ENCODE measurements at places on chromosomes 6 and 20.
A peak's percentile ranks its signal among the peaks of the same experiment; 100 is the strongest.

GRCh38 chr6:13427801-13428582, 59.4 kb downstream of the GFOD1 start:
- H3K36me3 ChIP-seq = no peaks in the 10 kb centered on the region
- no peak overlapping the region for H3K27ac ChIP-seq
- H3K4me3 ChIP-seq = no peak overlapping the region
- H3K4me1 ChIP-seq = peaks cover 22% of the 10 kb centered on the region
- no peak for DNase-seq
- no peaks in the 10 kb centered on the region for H3K27me3 ChIP-seq

GRCh38 chr6:11330413-11330760, 97.9 kb upstream of the NEDD9 start:
- no peak overlapping the region for H3K27ac ChIP-seq
- no peak for DNase-seq
- H3K4me1 ChIP-seq = peaks cover 11% of the 10 kb centered on the region
- H3K27me3 ChIP-seq = no peaks in the 10 kb centered on the region
- H3K4me3 ChIP-seq = no peak overlapping the region

DNA sequence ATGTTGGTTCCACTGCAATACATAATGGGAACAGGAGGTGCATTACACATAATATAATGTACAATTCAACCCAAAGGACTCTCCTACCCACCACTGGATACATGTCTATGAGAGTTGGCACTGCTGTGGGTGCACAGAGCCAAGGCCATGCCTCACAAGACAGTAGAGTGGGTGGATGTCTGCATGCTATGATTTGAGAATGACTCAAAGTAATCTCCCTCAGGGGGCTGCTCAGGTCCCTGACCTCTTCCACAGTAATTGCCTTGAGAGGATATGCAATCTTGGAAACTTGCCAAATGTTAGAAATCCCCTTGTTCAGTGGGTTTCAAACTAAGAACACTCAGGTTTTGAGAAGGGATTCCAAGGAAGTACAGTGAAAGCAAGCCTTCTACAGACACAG, 79.0 kb downstream of the ANKEF1 start:
- H3K27me3 ChIP-seq = no peaks in the 10 kb centered on the region
- H3K27ac ChIP-seq = peak overlapping the region; percentile 4
- H3K4me3 ChIP-seq = no peak overlapping the region
- H3K36me3 ChIP-seq = no peaks in the 10 kb centered on the region

GRCh38 chr6:118100717-118101116, 193.7 kb downstream of the SLC35F1 start:
- peak overlapping the region; percentile 85 for H3K27ac ChIP-seq
- H3K4me3 ChIP-seq = no peak overlapping the region
- DNase-seq = peak; percentile 41

DNA sequence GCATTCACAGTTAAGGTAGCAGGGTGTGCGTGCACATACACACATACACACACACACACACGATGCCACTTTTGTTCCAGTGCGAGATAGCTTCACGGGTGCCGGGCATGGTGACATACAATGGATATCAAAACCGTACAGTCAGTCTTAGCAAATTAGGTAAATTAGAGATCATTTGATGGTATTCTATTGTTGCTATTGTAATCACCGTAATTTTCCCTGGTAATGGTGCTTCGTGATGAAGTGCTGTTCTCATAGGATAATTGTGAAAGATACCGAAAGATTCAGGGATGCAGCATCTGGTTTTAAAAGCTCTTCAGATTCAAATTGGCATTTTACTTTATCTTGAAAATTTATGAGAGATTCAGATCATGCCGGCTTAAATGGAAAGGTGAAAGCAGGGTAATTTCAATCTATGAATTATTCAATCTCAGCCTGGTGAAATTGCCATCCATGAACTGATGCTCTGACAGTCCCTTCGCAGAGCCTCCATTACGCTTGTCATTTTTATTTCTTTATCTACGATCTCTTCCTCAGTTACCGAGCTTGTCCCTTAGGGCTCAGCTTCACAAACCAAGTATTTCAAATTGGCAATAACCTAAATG, 71.3 kb upstream of the SOX4 start:
- no peaks in the 10 kb centered on the region for H3K36me3 ChIP-seq
- no peak overlapping the region for H3K27ac ChIP-seq
- H3K4me3 ChIP-seq = no peak overlapping the region

- no peaks in the 10 kb centered on the region for H3K27me3 ChIP-seq
- H3K36me3 ChIP-seq = no peaks in the 10 kb centered on the region
- no peak overlapping the region for H3K4me3 ChIP-seq
- peaks cover 9% of the 10 kb centered on the region for H3K4me1 ChIP-seq
- H3K27ac ChIP-seq = peak overlapping the region; percentile 61
These were observed 247.9 kb upstream of the BMP2 start for GRCh38 chr20:6519556-6519955.

DNA sequence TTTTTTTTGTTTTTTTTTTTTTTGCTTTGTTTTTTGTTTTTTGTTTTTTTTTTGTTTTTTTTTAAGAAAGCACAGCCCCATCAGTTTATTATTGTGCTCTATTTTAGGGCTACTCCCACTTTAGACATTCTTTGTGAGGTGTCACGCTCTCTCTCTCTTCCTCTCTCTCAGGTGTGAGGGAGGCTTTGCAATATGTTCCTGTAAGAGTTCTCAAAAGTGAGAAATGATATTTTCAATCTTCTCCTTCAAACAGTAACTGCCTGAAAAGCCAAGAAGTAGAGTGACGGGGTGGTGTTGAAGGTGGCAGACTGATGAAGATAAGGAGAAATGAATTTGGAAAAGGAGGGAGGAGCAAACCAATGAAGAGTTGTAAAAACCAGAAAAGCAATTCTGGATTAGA, 28.3 kb upstream of the HDAC2 start:
- H3K36me3 ChIP-seq = no peaks in the 10 kb centered on the region
- no peak overlapping the region for H3K27ac ChIP-seq
- H3K4me3 ChIP-seq = no peak overlapping the region
- no peaks in the 10 kb centered on the region for H3K27me3 ChIP-seq
- no peak for DNase-seq

GRCh38 chr6:127518710-127519468, at the start of gene MTCL3:
Gene MTCL3 (minus strand): TSS chr6:127519335.
- H3K27ac ChIP-seq = peak within 1 kb of the TSS; percentile 67
- peak; percentile 82 for DNase-seq
- no peaks in the 10 kb centered on the region for H3K27me3 ChIP-seq

DNA sequence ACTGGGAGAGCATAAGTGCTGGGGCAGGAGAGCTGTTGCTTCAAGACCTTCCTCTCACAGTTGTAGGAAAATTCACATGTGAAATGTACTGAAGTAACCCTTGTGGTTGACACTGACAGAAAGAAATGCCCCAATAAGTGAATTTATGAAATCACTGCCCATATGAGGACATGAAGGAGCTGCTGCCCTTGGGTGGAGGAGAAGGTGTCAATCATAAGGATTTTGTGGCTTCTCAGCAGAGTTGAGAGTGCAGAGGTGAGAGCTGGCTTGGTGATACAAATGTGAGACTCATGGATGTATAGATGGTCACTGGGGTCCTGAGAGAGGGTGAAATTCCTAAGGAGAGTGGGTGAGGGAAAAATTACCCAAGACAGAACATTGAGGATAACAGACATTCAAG, 33.9 kb upstream of the CMTR1 start:
- H3K4me1 ChIP-seq = no peaks in the 10 kb centered on the region
- no peak overlapping the region for H3K4me3 ChIP-seq
- H3K36me3 ChIP-seq = no peaks in the 10 kb centered on the region
- no peaks in the 10 kb centered on the region for H3K27me3 ChIP-seq
- H3K27ac ChIP-seq = no peak overlapping the region

DNA sequence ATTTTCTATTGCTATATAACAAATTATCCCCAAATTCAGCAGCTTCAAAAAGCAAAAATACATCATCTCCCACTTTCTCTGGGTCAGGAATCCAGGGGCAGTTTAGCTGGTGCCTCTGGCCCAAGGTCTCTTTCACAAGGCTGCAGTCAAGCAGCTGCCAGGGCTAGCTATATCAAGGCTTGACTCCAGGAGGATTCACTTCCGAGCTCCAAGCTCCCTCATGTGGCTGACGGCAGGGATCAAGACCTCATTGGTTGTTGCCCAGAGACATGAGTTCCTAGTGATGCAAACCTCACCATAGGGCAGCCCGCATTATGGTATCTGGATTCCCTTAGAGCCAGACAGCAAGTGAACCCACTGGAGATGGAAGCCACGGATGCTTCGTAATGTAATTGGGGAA, 1.3 kb upstream of the VNN1 start:
- no peak overlapping the region for H3K27ac ChIP-seq
- H3K36me3 ChIP-seq = no peaks in the 10 kb centered on the region
- peaks cover 3% of the 10 kb centered on the region for H3K4me1 ChIP-seq
- DNase-seq = peak; percentile 37
- H3K27me3 ChIP-seq = no peaks in the 10 kb centered on the region

- no peaks in the 10 kb centered on the region for H3K27me3 ChIP-seq
- H3K4me1 ChIP-seq = peaks cover 10% of the 10 kb centered on the region
- no peak overlapping the region for H3K4me3 ChIP-seq
- DNase-seq = no peak
- H3K36me3 ChIP-seq = no peaks in the 10 kb centered on the region
These were observed 9.8 kb downstream of the OGFRL1 start for GRCh38 chr6:71298459-71298858.

DNA sequence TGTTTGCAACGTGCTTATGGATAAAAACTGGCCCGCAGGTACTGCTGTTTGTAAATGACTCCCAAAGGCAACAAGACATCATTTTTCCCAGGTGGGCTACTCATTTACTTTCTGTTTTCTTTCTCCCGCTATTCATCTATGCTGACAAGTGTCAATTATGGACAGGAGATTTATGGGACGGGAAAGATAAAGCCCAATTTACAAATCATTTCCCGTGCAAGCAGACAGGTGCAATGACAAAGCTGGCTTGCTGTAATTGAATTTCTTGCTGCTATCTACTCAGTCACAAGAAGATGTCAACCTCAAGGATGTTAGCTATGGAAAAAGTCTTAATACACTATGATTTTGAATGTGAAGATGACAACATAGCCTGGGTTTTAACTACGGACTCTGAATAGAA, 125.5 kb downstream of the EPHA7 start:
- H3K27ac ChIP-seq = no peak overlapping the region
- H3K36me3 ChIP-seq = no peaks in the 10 kb centered on the region
- H3K27me3 ChIP-seq = no peaks in the 10 kb centered on the region
- no peaks in the 10 kb centered on the region for H3K4me1 ChIP-seq

DNA sequence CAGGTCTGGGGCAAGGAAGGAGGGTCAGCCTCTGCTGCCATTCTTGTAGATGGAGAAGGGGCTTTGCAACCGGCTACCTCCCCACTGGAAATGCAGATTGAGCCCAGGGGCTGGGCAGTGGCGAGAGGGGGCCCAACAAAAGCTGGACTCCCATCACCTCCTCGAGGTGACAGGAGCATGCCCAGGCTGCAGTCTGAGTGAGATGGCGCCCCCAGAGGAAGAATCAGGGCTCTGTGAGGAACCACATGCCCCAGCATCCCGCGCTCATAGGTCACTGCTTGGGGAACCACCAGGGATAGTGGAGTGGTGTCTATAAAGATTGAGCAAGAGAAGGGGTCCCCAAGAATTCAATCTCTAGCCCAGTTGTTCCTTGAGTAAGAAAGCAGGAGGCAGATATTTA, 31.6 kb upstream of the NEDD9 start:
- no peak for DNase-seq
- H3K4me3 ChIP-seq = no peak overlapping the region
- H3K36me3 ChIP-seq = no peaks in the 10 kb centered on the region

- H3K4me3 ChIP-seq = no peak overlapping the region
- DNase-seq = no peak
- no peak overlapping the region for H3K27ac ChIP-seq
- no peaks in the 10 kb centered on the region for H3K36me3 ChIP-seq
- H3K4me1 ChIP-seq = peaks cover 42% of the 10 kb centered on the region
- H3K27me3 ChIP-seq = no peaks in the 10 kb centered on the region
These were observed 6.8 kb downstream of the ADA start for GRCh38 chr20:44644667-44645131.

GRCh38 chr6:17385660-17386059, 7.7 kb upstream of the CAP2 start:
- peak overlapping the region; percentile 58 for H3K27ac ChIP-seq
- no peak overlapping the region for H3K4me3 ChIP-seq
- no peaks in the 10 kb centered on the region for H3K36me3 ChIP-seq

DNA sequence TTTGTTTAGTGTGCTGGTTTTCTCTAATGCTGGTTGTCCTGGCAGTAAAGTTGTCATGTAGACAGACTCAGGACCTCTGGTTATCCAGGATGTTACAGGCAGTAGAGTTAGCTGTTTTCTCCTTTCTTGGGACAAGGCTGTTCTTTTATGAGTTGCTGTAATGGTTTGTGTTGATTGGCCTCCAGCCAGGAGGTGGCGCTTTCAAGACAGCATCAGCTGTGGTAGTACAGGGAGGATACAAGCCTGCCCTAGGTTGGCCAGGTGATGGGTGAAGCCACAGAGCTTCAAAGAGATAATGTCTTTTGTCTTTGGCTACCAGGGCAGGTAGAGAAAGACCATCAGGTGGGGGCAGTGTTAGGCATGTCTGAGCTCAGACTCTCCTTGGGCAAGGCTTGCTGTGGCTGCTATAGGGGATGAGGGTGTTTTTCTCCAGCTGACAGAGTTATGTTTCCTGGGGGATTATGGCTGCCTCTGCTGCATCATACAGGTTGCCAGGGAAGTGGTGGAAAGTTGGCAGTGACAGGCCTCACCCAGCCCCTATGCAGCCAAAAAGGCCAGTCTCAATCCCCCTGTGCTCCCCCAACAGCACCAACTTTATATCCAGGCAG, 127.2 kb upstream of the TAB2 start:
- H3K27me3 ChIP-seq = no peaks in the 10 kb centered on the region
- peak; percentile 12 for DNase-seq
- H3K27ac ChIP-seq = no peak overlapping the region
- no peaks in the 10 kb centered on the region for H3K36me3 ChIP-seq
- H3K4me3 ChIP-seq = no peak overlapping the region
- no peaks in the 10 kb centered on the region for H3K4me1 ChIP-seq

DNA sequence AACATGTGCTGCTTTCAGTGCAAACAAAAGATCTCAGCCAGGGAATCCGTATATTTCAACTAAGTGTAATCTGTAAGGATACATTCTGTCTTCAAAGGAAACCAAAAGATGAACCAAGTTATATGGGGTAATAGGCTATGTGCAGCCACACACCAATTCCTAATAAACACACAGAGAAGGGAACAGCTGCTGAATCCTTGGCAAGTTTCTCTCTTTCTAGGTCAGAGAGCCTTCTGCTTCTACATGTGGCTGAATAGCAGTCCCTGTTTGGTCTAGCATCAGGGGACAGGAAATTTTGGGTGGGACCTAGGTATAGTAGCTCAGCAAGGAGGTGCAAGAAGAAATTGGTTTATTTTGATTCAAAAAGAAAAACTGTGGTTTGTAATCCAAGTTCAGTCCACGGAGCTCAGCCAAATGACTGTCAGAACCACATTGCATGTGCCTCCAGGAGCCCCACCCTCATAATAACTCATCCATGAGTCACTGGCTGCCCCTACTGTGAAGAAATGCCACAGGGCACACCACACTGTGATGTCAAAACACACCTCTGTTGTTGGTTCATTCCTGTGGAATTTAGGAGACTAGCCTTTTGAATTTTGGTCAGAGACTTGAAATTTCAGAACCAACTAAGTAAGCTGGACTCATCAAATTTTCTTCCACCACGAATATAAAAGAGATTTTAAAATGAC, 21.1 kb downstream of the SPTLC3 start:
- no peaks in the 10 kb centered on the region for H3K36me3 ChIP-seq
- H3K4me3 ChIP-seq = peak overlapping the region; percentile 20
- peak overlapping the region; percentile 79 for H3K27ac ChIP-seq
- peak; percentile 97 for DNase-seq

- no peak overlapping the region for H3K27ac ChIP-seq
- H3K4me3 ChIP-seq = no peak overlapping the region
- no peak for DNase-seq
- H3K4me1 ChIP-seq = no peaks in the 10 kb centered on the region
- peaks cover 25% of the 10 kb centered on the region for H3K27me3 ChIP-seq
These were observed 36.8 kb upstream of the BHLHE23 start for GRCh38 chr20:63043348-63044203.
